ENCODE measurements at places on chromosomes 6 and 20.

DNA sequence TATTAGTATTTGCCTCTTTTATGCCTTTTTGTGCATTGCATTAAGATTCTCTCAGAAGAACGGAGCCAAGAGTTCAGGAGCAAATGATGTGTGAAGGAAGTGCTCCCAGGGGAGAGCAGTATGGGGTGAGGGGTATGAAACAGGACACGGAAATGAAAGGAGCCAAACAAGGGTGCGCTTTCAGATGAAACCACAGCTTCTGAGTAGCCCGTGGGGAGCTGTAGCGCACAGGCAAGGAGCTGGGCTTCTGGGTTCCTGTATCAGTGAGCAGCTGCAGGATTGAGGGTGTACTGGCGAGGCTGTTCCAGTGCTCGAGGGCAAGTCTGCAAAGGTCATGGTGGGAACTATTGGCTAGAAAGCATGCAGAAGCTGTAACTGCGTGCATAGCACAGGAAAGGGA lies 25.4 kb downstream of the ANKEF1 start:
- no peak for DNase-seq

DNA sequence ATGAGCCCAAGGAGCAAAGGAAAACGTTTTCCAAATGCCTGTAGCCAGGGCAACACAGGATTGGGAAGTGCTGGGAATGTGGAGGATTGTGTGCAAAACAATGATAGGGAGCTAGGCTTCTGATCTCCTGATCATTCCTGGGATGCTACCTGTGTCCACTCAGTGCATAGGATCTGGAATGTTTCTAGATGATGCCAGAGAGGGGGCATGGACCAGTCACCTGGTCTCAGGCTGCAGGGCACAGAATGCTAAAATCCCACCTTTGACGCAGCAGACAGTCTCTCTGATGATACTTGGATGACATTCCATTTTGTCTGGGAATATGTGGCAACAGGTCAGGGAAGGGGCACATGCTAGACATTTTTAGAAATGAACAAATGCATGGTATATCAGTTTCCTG lies 128.9 kb downstream of the CLIC5 start:
- no peak for DNase-seq

- no peak for DNase-seq
Observed at GRCh38 chr20:63900413-63900812, 5.5 kb downstream of the DNAJC5 start.

GRCh38 chr6:151068761-151069312 lies 170.9 kb upstream of the AKAP12 start:
- DNase-seq = no peak

GRCh38 chr20:16445482-16445881 lies 127.8 kb downstream of the KIF16B start:
- no peak for DNase-seq

DNA sequence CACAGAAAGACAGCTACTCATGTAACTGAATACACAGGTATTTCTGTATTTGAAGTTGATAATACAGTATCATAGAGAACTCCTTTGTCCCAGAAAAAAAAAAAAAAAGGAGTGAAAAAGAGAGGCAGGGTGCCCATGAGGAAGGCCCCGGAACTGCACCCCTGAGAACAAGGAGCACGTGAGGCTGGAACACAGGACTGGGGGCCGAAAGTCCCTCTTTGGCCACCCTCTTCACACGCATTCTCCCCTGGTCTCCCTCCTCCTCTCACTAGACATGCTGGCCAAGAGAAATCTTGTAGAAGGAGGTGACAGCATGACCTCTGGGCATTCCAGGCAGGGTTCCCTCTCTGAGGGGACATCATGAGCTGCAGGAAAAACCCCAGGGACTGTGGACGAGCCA lies 62.7 kb upstream of the TRAF3IP2 start:
- no peak for DNase-seq

DNA sequence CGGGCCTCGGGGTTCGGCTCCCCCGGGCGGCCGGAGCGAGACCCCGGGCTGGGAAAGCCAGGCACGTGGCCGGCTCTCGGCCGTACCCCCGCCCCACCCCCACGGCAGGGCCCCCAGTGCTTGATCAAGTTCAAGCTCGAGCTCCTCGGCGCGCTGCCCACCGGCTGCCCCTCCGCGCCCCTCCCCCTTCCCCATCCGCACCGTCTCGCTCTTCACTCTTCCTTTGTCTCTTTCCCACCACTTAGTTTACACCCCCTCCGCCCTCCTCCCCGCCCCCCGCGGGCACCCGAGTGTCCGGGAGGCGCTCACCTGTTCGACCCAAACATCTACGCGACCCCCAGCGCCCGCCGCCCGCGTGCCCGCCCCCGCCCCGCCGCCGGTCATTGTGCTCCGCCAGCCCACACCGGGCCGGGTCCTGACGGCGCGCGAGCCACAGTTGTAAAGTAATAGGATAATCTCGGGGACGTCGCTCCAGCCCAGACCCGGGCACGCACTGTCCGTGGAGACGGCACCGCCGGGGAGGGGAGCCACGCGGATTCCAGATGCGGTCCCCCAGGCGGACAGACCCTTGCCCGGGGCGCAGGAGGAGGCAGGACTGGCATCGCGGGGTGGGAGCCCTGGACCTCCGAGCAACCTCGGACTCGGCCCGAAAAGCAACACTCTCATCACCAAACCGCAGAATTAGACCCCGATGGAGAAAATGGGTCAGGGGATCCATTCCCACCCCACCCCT lies 100.7 kb downstream of the NOL4L start:
- DNase-seq = no peak

DNA sequence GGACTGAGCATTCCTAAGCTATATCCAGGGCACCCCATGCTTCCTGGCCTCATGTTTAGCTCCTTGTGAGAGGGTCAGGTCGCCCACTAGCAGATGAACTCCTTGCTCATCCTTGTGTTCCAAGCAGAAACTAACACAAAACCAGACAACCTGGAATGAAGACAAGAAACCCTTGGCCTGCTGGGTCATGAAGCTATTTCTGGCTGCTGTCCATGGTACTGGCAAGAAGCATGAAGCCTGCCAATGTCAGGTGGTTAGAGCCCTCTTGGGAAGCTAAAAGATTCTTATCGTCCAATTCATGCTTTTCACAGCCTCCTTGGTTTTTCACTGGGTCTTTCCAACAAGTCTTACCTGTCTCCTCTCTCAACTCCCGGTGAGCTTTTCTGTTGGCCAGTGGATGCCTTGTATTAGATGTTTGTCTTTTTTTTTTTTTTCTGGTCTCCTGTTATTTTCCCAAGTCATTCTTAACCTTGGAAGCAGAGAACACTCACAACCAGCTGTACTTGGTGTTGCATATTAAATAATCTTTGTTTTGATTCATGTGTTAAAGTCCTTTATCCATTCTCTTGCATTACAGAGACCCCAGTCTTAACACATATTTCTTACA lies 180.3 kb downstream of the ANKRD60 start:
- peak; percentile 48 for DNase-seq

- DNase-seq = peak; percentile 68
Observed at GRCh38 chr20:10433623-10434466, at the start of gene MKKS. Gene MKKS, minus strand, starts transcription at chr20:10434222. Its CDS starts 20,708 bp downstream, at chr20:10413514.

- no peak for DNase-seq
Observed at GRCh38 chr20:59176812-59177211, 13.2 kb downstream of the ZNF831 start.

DNA sequence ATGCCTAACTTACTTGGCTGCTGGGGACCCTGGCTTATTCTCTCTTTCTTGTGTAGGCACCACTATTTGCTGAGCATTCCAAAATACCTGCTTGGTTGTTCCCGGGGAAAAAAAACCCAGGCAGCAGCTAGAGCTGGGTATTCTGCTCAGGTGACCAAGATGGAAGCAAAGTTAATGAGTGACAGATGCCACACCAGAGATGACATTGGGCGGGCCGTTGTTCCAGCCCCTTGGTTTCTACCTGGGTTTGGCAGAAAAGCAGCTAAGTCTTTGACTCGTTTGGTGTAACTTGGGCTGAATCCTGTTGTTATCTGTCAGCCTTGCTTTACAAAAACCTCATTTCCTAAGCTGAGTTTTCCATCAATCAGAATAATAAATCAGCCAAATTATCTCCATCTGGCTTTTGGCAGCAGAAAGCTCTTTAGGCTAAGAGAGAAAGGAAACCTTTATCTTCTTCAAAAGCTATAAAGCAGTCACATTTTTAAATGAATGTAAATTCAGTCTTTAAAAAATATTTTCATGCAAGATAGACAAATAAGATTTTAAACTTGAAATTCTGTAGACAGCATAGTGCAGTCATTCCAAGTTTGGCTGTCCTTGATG lies 202.0 kb upstream of the GMDS start:
- no peak for DNase-seq

DNA sequence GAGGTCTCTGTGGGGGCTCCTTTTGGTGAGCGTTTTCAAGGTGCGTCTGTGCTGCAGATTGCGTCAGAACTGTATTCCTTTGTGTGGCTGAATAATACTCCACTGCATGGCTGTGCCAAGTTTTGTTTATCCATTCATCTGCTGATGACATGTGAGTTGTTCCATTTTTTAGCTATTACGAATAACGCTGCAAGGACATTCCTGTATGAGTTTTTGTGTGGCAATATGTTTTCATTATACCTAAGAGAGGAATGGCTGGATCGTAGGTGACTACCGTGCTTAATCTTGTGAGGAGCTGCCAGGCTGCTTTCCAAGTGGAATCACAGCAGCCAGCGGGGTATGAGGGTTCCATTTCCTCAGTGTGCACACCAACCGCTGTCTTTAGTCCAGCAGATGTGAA lies 1.1 kb upstream of the DACT2 start:
- DNase-seq = no peak

- no peak for DNase-seq
Observed at GRCh38 chr20:1901704-1902103, 6.5 kb downstream of the SIRPA start.

GRCh38 chr6:82603871-82604270 lies 240.3 kb downstream of the TPBG start:
- DNase-seq = no peak

GRCh38 chr6:109672175-109672574 lies 18.8 kb downstream of the AK9 start:
- DNase-seq = no peak

DNA sequence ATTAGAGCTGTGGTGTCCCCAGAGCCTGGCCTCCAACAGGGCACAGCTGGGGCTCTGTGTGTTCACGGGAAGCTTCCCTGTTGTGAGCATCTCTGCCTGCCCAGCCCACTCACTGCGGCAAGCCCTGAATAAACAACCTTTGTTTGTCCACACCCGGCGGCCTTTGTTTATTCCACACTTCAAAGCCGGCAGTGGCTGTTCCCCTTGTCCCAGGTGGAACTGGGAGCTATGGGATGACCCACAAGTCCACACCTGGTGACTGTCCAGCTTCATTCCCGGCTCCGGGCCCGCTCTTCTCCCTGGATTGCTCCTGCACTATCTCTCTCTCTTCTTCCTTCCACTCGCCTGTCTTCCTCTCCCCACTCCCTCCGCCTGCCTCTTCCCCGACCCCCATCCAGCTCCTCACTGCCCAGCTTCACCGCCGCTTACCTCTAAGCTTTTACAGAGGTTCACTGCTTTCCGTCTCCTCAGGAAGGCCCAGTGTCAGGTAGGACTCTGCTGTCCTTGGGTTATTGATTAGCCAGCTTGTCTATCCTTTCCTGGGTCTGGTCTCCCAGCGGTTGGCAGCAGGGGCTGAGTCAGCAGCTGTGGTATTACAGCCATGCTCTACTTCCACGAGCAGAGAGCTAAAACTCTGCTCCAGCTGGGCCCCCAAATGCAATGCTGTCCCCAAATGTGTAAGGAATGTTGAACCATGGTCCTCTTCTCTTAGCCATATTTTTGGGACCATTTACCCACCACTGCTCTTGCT lies 17.8 kb downstream of the DACT2 start:
- no peak for DNase-seq

DNA sequence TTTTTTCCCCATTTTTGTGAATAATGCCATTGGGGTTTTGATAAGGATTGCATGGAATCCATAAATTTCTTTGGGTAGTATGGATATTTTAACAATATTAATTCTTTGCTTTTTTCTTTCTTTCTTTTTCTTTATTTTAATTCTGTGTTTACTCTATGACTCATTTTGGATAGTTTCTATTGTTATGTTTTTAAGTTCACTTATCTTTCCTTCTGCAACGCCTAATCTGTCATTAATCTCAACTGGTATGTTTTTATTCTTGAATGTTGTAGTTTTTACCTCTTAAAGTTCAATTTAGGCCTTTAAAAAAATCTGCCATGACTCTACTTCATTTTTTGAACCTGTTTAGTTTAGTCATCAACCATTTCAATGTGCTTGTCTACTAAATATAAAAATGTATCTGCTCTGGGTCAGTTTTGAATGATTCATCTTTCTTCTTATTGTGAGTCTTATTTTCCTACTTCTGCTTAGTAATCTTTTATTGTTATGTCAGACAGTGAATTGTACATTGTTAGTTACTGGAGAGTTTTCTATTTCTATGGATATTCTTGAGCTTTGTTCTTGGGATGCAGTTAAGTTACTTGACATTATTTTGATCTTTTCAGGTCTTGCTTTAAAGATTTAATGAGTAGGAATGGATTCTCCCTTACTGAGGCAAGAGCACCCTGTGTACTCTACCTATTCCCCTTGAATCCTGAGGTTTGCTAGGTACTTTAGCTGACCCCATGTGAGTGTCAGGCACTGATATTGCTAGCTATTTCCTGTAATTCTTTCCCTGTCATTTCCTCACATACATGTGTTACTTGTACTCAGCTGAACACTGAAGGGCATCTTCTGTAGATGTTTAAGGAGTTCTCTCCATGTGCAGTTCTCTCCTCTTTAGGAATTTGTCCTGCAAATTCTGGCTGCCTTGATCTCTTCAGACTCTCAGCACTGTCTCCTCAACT lies 104.2 kb downstream of the TFAP2B start:
- DNase-seq = no peak

- peak; percentile 56 for DNase-seq
Observed at GRCh38 chr6:27078734-27079357, 168.7 kb upstream of the PRSS16 start.

DNA sequence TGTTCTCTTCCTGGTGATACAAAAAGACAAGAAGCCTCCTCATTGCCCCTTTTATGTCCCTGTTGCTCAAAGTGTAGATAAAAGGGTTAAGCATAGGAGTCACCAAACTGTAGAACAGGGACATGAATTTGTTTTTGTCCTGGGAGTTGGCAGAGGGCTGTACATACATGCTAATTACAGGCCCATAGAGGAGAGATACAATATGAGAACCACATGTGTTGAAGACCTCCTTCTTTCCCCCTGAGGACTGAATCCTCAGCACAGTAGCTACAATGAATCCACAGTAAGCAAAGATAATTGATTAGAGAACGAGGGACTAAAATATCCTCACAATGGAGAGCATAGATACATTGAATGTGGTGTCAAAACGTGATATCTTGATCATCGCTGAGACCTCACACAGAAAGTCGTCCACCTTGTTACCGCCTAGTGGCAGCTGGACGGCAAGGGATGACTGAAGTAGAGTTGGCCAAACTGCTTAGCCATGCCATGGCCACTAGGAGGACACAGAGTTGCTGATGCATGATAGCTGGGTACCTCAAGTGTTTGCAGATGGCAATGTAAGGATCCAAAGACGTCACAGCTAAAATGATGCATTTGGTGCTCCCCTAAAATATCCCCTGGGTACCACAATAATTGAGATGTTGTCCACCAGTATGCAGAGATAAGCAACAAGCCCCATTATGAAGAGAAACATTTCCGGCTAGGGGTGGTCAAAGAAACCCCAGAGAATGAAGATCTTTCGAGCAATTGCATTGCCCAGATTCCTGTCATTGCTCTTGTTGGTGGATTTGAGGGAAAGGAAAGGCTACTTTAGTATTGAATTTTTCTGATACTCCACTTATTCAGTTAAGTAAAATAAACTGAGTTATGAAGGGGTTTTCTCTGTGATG lies 15.0 kb downstream of the OR2B3 start:
- no peak for DNase-seq

Measured in fibroblast of the conjunctiva (primary cell).